Right ventricle myocardium inferior (tissue), 1 donor: ENCODE measurements at places on chromosomes 1 and 21. TPM values are rescaled to one million over a fixed set of nuclear protein-coding genes. Genes with fewer than 3 reads are reported as not detected.

PDZK1 gene
- 0.30 TPM for total RNA-seq

S100A7A gene
- not detected for total RNA-seq

NHLH1 gene
- not detected for total RNA-seq

INSRR gene
- 0.46 TPM for total RNA-seq

AMY1C gene
- not detected for total RNA-seq

NES gene
- total RNA-seq, result 131 TPM

SAMSN1 gene
- 2.4 TPM for total RNA-seq

OR2T8 gene
- not detected for total RNA-seq

FMO4 gene
- total RNA-seq, result 2.7 TPM

ARL8A gene
- total RNA-seq, result 64.6 TPM

RNF186 gene
- total RNA-seq, result not detected

CFHR5 gene
- total RNA-seq, result not detected

S100A9 gene
- 190 TPM for total RNA-seq
